Vagina (tissue), 2 donors: ENCODE measurements at places on chromosomes 1 and 21. TPM values are rescaled to one million over a fixed set of nuclear protein-coding genes. Genes with fewer than 3 reads are reported as not detected.
A peak's percentile ranks its signal among the peaks of the same experiment; 100 is the strongest.

GREM2 gene
- 1.2 TPM for total RNA-seq

PTPN7 gene
- 7.9 TPM for total RNA-seq

NBPF11 gene
- 9.1 TPM for total RNA-seq

FNDC7 gene
- not detected for total RNA-seq

CR1L gene
- total RNA-seq = not detected

UBXN10 gene
- 0.49 TPM for total RNA-seq

SPATA46 gene
- not detected for total RNA-seq

DNA sequence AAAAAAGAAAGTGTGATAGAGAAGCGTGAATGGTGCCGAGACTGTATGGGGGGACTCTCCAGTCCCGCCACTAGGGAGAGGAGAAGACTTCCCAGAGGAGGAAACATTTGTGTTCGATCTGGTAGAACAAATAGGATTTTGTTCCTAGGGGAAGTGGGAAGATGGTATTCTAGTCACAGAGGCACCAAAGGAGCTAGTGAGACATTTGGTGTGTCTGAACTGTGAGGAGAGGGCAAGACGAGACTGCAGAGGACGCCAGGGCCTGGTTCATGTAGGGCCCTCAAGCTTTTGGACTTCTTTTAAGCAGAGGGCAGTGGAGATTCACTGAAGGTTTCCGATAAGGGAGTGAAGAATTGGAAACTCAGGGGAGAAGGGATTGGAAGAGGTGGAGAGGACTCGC, 2.9 kb downstream of the BTBD19 start:
- H3K4me3 ChIP-seq = no peak overlapping the region
- H3K4me1 ChIP-seq = peaks cover 84% of the 10 kb centered on the region
- H3K36me3 ChIP-seq = peaks cover 3% of the 10 kb centered on the region
- peak overlapping the region; percentile 100 for H3K27ac ChIP-seq
- DNase-seq = no peak
- no peaks in the 10 kb centered on the region for H3K27me3 ChIP-seq

DNA sequence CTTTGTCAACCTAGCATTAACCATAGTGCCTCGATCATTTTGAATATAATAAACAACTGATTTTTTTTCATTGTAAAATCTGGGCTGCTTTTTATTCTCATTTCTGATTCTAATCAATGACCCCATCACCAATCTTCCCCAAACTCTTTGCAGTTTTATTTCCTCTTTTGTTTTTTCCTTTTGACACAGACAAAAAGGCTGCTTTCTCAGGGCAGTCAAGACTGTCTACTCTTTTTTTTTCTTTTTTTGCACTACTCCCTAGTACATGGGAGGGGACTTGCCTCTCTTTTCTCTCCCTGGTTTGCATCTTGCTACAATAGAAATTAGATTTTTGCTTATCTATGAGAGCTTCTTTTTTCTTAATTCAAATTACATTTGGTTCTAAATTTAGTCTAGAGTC, 987.9 kb downstream of the ADGRL2 start:
- no peak overlapping the region for H3K4me3 ChIP-seq
- H3K27ac ChIP-seq = no peak overlapping the region
- no peaks in the 10 kb centered on the region for H3K27me3 ChIP-seq
- H3K4me1 ChIP-seq = no peaks in the 10 kb centered on the region
- no peak for DNase-seq

- no peak for DNase-seq
- H3K27me3 ChIP-seq = no peaks in the 10 kb centered on the region
- peaks cover 54% of the 10 kb centered on the region for H3K36me3 ChIP-seq
- peaks cover 42% of the 10 kb centered on the region for H3K4me1 ChIP-seq
- peak overlapping the region; percentile 92 for H3K4me3 ChIP-seq
Observed at GRCh38 chr1:173867141-173867752, 542 bp downstream of the GAS5 start.

DNA sequence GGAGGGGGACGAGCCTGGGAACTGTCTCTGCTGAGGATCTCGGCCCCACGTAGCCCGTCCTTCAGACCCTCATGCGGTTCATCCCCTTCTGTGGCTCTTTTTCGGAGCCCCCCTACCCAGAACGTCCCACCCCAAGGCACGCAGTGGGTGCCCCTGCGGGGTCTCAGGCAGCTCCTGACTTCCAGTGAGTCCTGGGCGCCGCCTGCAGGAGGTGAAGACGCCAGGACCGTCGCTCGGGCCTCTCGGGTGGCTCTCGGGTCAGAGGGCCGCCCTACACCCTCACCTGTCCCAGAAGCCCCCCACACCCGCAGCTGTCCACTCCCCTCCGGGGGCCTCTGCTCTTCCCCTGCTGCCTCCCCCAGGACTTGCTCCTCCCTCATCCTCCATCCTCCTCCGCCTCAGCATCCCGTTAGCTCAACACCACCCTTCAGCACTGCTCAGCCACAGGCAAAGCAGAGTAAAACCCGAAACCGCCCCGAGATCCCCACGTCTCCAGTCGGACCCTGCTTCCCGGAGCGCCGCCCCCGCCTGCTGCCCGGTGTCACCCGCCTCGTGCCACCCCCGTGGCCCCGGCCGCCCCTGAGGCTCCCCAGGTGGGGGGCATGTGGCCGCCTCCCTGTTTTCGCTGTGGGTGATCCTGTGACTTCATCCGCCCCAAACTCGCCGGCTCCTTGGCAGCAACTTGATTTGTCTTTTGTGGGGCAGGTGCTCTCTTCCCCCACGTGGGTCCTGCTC, 13.3 kb upstream of the POFUT2 start:
- H3K4me3 ChIP-seq = no peak overlapping the region
- no peaks in the 10 kb centered on the region for H3K36me3 ChIP-seq
- peak overlapping the region; percentile 13 for H3K27ac ChIP-seq
- no peaks in the 10 kb centered on the region for H3K27me3 ChIP-seq
- peaks cover 29% of the 10 kb centered on the region for H3K4me1 ChIP-seq

- DNase-seq = no peak
- no peaks in the 10 kb centered on the region for H3K4me1 ChIP-seq
- no peak overlapping the region for H3K27ac ChIP-seq
- no peak overlapping the region for H3K4me3 ChIP-seq
Observed at GRCh38 chr1:206882555-206882954, 14.7 kb upstream of the IL24 start.

- no peaks in the 10 kb centered on the region for H3K4me1 ChIP-seq
- DNase-seq = no peak
- H3K4me3 ChIP-seq = no peak overlapping the region
- H3K36me3 ChIP-seq = no peaks in the 10 kb centered on the region
- no peak overlapping the region for H3K27ac ChIP-seq
Observed at GRCh38 chr1:17251246-17251645, 2.3 kb downstream of the PADI3 start.

- no peak overlapping the region for H3K27ac ChIP-seq
- no peaks in the 10 kb centered on the region for H3K36me3 ChIP-seq
- no peaks in the 10 kb centered on the region for H3K4me1 ChIP-seq
- H3K27me3 ChIP-seq = no peaks in the 10 kb centered on the region
Observed at GRCh38 chr1:172976222-172977041, 74.3 kb downstream of the TNFSF18 start.

- no peak overlapping the region for H3K4me3 ChIP-seq
- no peak overlapping the region for H3K27ac ChIP-seq
- no peaks in the 10 kb centered on the region for H3K27me3 ChIP-seq
- H3K36me3 ChIP-seq = no peaks in the 10 kb centered on the region
Observed at GRCh38 chr1:213484333-213484732, 433.3 kb downstream of the RPS6KC1 start.

DNA sequence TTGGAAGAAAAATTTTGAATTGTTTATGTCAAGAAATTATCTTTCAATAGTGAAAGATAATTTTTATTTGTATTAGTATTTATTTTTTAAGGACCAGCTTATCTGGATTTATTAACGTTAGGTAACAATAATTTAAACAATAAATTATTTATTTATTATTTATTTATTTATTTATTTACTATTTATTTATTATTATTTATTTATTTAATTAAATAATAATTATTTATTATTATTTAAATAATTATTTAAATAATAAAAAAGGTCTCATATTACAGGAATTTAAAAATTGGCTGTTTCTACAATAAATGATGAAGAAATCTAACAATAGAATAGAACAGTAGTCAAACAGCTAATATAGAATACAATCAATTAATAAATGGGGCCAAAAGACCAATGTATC, 618.7 kb upstream of the BRINP3 start:
- no peak overlapping the region for H3K4me3 ChIP-seq
- no peaks in the 10 kb centered on the region for H3K36me3 ChIP-seq
- no peaks in the 10 kb centered on the region for H3K27me3 ChIP-seq
- H3K4me1 ChIP-seq = no peaks in the 10 kb centered on the region
- DNase-seq = no peak

DNA sequence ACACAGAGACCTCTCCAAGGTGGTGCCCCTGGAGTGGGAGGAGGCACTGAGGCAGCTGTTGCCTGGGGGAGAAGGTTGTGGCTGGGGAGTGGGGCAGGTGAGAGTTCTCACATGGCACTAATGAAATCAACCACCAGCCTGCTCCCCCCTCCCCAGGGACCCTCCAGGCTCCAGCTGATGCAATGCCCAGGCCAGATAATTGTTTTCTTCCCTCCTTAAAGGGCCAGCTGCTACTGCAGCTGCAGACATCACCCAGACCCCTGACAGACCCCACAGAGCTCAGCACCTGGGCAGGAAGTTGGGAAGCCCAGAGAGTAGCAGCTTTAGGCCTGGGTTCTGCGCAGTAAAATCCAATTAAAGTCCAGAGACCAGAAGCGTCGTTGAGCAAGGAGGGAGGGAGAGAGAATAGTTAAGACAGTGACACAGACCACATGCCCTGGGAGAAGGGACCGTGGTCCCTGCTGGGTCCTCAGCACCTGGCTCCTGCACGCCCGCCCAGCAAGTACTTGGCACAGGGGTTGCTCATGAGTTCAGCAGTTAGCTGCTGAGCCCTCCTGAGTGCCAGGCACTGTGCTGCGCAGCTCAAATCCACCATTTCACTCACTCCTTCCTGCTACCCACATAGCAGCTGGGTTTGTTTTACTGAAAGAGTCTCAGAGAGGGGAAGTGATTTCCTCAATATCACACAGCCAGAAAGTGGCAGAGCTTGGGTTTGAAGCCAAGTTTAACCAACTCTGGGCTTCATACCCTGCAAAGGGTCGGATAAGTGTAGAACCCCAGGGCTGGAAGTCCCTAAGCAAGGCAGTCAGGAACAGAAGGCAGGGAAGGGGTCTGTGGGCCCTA, 1.9 kb downstream of the RIMS3 start:
- no peak overlapping the region for H3K4me3 ChIP-seq
- peaks cover 15% of the 10 kb centered on the region for H3K4me1 ChIP-seq
- no peaks in the 10 kb centered on the region for H3K36me3 ChIP-seq
